Activated CD4-positive, alpha-beta memory T cell treated with anti-CD3 and anti-CD28 coated beads for 36 hours (primary cell): ENCODE measurements at places on chromosomes 12 and 14. TPM values are rescaled to one million over a fixed set of nuclear protein-coding genes. Genes with fewer than 3 reads are reported as not detected.

Gene KRT77
- not detected for total RNA-seq

DNA sequence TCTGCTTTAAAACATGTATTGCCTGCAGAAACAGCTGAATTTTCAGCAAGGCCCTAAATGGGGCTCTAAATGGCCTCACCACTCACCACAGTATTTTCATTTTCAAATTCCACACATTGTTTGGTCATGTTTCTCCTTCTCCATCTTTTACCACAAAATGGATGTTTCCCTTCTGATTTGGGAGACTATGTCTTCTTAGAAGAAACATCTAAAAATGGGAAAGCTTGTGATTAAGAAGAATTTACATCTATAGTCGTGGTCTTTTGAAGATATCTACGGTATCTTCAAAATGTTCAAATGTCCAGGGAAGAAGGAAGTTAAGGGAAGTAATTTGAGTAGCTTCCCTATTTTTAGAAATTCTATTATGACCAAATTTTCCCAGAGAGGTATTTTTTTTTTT is 20.7 kb upstream of the TUBA1C start:
- H3K4me1 ChIP-seq: no peaks in the 10 kb centered on the region
- H3K4me3 ChIP-seq: no peak overlapping the region
- no peak overlapping the region for H3K27ac ChIP-seq
- no peaks in the 10 kb centered on the region for H3K36me3 ChIP-seq
- H3K27me3 ChIP-seq: no peaks in the 10 kb centered on the region

DNA sequence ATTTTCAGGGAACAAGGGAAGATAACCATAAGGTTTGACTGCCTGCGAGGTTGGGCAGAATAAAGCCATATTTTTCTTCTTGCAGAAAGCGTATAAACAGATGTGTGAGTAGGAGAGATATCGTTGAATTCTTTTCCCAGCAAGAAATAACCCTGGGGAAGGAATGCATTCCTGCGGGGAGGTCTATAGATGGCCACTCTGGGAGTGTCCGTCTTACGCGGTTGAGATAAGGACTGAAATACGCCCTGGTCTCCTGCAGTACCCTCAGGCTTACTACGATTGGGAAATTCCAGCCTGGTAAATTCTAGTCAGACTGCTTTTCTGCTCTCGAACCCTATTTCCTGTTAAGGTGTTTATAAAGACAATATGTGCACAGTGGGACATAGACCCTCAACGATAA is 225.0 kb downstream of the LRIG3 start:
- H3K27me3 ChIP-seq: no peaks in the 10 kb centered on the region
- no peaks in the 10 kb centered on the region for H3K36me3 ChIP-seq
- H3K4me1 ChIP-seq: no peaks in the 10 kb centered on the region
- no peak for DNase-seq
- no peak overlapping the region for H3K27ac ChIP-seq

GRCh38 chr14:105299654-105300541 is 903 bp downstream of the BRF1 start:
- peak overlapping the region; percentile 84 for H3K4me3 ChIP-seq
- DNase-seq: peak; percentile 38
- H3K27me3 ChIP-seq: no peaks in the 10 kb centered on the region
- peak overlapping the region; percentile 71 for H3K27ac ChIP-seq

- H3K4me1 ChIP-seq: peaks cover 29% of the 10 kb centered on the region
- H3K36me3 ChIP-seq: peaks cover 13% of the 10 kb centered on the region
- no peak overlapping the region for H3K27ac ChIP-seq
- no peak for DNase-seq
Measured at GRCh38 chr12:62520361-62520760, 53.7 kb downstream of the MON2 start.

DNA sequence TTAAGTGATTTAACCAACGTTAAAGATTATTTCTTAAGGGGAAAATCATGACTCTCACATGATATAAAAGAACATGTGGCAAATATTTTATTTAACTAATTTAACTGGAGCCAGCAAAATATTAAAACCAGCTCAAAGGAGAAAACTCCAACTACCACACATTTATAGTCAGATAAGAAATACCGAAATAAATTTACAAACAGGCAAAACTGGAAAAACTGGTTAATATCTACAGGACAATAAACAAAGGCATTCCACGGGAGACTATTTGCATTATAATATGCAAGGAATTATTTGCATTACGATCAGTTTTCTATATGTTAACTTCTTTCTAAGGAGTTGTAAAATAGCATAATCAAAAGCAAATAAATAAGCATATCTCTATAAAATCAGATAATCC is 13.8 kb upstream of the BCL2L14 start:
- no peaks in the 10 kb centered on the region for H3K4me1 ChIP-seq
- no peak overlapping the region for H3K4me3 ChIP-seq
- no peaks in the 10 kb centered on the region for H3K36me3 ChIP-seq
- no peak for DNase-seq

Gene RNFT2
- 15.8 TPM for total RNA-seq

DNA sequence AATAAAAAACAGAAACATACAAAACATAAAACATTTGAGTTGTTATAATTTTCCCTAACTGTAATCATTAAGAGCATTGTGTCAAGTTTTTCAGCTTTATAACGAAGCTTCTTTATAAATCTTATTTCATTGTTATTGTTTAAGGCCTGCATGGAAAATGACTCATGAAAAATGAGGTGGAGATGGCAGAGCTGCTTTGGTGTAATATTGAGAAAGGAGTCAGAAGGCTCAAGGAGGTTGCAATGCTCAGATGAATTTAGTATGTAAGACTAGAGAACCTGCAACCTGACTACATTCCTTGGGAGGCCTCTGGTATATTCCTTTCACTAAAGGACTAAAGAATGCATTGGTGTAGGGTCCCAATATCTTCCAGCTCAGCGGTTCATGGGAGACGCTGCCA is 61.5 kb downstream of the TMEM30B start:
- H3K4me3 ChIP-seq: no peak overlapping the region
- H3K4me1 ChIP-seq: no peaks in the 10 kb centered on the region
- H3K27me3 ChIP-seq: peaks cover 32% of the 10 kb centered on the region
- no peak for DNase-seq
- no peak overlapping the region for H3K27ac ChIP-seq

GRCh38 chr12:56995930-56996496 is 10.3 kb downstream of the ZBTB39 start:
- no peak overlapping the region for H3K27ac ChIP-seq
- DNase-seq: no peak
- H3K4me1 ChIP-seq: peaks cover 41% of the 10 kb centered on the region
- H3K4me3 ChIP-seq: no peak overlapping the region
- H3K27me3 ChIP-seq: no peaks in the 10 kb centered on the region

DNA sequence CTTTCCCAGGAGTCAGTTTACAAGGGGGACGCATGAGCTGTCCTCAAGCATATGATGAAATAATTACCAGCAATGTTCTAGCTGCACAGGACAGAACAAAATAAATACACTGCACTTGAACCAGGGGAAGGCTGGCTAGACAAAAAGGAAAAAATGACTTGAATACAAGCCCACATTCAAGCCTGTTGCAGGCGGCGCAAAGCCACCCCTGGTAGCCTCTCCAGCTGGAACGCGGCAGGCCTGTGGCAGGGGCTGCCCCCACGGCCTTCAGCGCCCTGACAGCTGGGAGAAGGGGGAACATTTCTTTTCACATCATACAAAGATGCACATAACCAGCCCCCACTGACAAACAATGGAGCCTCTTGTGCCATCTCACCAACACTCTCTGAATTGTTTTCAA is 57.1 kb downstream of the TRAFD1 start:
- no peak for DNase-seq
- H3K4me1 ChIP-seq: peaks cover 20% of the 10 kb centered on the region

DNA sequence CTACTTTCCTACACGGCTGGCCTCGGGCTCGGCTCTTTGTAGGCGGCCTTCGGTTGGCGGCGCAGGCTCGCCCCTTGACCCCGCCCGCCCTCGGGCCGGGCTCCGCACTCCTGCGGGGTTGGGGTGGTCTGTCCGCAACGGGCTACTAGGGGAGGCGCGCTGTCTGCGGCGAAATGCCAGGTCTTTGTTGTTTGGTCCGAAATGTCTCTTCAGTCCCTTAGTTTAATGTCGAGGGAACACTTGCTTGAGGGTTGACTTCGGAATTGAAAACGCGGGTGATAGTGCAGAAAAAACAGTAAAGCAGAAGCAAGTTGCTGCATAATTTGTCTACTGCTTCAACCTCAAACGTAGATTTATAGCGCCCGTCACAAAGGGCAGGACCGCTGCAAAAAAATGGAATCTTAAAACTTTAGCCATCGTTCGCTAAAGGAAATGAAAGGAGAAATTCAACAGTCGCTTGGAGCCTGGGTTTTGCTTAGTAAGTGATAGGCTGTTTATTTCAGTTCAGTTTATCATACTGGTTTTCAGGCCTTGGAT is 390 bp downstream of the JKAMP start:
- H3K4me1 ChIP-seq: peaks cover 58% of the 10 kb centered on the region
- H3K4me3 ChIP-seq: peak overlapping the region; percentile 92
- peaks cover 18% of the 10 kb centered on the region for H3K36me3 ChIP-seq
- no peaks in the 10 kb centered on the region for H3K27me3 ChIP-seq
- H3K27ac ChIP-seq: peak overlapping the region; percentile 86

- no peak overlapping the region for H3K27ac ChIP-seq
- peaks cover 2% of the 10 kb centered on the region for H3K27me3 ChIP-seq
- H3K36me3 ChIP-seq: no peaks in the 10 kb centered on the region
Measured at GRCh38 chr12:100554608-100555077, 18.8 kb upstream of the GAS2L3 start.

Gene CLEC2B
- total RNA-seq: 13.7 TPM

GRCh38 chr14:70882776-70883492 is 24.3 kb upstream of the PCNX1 start:
- no peak overlapping the region for H3K27ac ChIP-seq
- peaks cover 62% of the 10 kb centered on the region for H3K4me1 ChIP-seq
- H3K4me3 ChIP-seq: no peak overlapping the region
- no peaks in the 10 kb centered on the region for H3K27me3 ChIP-seq
- DNase-seq: peak; percentile 18

DNA sequence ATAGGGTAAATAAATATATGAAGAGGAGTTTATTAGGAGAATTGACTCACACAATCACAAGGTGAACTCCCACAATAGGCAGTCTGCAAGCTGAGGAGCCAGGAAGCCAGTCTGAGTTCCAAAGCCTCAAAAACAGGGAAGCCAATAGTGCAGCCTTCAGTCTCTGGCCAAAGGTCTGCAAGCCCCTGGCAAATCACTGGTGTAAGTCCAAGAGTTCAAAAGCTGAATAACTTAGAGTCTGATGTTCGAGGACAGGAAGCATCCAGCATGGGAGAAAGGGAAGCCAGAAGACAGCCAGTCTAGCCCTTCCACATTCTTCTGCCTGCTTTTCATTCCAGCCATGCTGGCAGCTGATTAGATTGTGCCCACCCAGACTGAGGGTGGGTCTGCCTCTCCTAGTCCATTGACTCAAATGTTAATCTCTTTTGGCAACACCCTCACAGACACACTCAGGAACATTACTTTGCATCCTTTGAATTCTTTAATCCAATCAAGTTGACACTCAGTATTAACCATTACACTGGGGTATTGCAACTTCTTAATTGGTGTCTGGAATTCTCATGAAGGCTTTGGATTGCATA is 736.5 kb upstream of the LMO3 start:
- H3K27ac ChIP-seq: no peak overlapping the region
- no peak overlapping the region for H3K4me3 ChIP-seq
- H3K27me3 ChIP-seq: no peaks in the 10 kb centered on the region
- H3K36me3 ChIP-seq: no peaks in the 10 kb centered on the region
- no peak for DNase-seq
- no peaks in the 10 kb centered on the region for H3K4me1 ChIP-seq

Gene PPP2R5E
- 37.7 TPM for total RNA-seq

GRCh38 chr12:30440826-30441602 is 254.7 kb downstream of the IPO8 start:
- no peaks in the 10 kb centered on the region for H3K36me3 ChIP-seq
- no peak overlapping the region for H3K4me3 ChIP-seq
- no peak overlapping the region for H3K27ac ChIP-seq
- H3K4me1 ChIP-seq: no peaks in the 10 kb centered on the region

DNA sequence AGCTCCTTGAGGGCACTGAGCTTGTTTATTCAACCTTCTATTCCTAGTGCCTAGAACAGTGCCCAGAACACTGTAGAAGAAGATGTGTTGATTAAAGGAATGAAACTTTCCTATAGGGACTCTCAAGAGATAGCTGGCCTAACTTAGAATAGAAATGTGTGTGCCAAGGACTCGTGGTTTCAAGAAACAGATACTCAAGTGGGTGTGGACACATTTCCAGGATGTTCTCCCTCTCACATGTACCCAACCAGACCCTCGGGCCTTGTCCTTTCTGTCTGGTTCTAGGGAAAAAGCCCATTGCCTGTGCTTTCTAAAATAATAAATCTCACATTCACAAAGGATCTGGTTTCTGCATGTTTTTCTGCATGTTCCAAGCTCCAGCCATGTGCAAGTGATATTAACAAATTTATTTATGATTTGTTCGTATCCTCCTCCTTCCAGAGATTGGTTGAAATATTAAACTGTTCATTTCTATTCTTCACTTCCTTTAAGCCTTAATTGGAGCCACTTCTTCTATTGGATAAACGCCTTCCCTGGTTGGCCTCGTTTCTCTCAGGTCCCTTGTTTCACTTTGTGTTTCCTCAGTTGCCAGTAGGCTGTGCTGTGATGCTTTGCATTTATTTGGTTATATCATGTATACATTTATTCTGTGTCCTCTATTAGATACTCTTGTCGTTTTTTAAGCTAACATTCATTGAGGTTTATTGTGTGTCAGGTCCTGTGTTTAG is 89.8 kb downstream of the CRADD start:
- H3K27ac ChIP-seq: peak overlapping the region; percentile 44
- no peaks in the 10 kb centered on the region for H3K36me3 ChIP-seq
- no peak overlapping the region for H3K4me3 ChIP-seq
- peaks cover 30% of the 10 kb centered on the region for H3K4me1 ChIP-seq

DNA sequence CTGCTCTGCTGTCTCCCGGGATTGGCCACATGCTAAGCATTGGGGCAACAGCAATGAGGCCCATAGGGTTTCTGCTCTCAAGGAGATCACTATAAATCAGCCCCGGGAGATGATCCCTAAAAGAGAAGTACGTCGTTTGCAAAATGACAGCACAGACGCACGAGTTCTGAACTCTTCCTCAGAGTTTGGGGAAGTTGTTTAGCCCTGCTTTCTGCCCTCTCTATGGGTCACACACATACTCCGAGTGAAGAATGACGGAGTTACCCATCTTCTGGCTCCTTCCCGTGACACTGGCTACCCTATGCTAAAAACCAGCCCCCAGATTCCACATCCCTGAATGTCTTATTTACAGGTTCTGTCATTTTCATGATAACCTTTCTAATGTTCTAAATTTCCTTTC is 258.0 kb upstream of the PLEKHG7 start:
- no peak for DNase-seq
- H3K27me3 ChIP-seq: no peaks in the 10 kb centered on the region
- H3K27ac ChIP-seq: no peak overlapping the region
- no peaks in the 10 kb centered on the region for H3K36me3 ChIP-seq

DNA sequence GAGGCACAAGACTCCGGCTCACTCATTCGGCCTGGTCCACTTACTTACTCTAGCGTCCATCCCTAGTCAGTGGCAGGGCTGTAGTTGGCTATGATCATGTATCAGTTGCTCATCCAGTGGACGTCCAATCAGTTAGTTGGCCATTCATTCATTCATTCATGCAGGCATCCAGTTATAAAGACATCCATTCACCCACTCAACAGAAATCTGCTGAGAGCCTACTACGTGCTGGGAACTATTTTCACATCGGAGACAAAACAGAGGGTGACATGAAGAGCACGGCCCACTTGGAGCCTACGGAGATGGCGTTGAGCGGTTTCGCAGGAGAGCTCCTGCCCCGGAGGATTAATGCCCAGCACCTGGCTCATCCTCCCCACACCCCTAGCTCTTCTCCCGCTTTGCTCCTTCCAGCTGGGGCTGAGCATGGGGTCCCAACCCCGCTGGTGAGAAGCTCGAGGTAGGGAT is 49.7 kb downstream of the SNAPC1 start:
- no peak overlapping the region for H3K27ac ChIP-seq
- peaks cover 44% of the 10 kb centered on the region for H3K27me3 ChIP-seq
- DNase-seq: no peak
- H3K4me3 ChIP-seq: peak overlapping the region; percentile 69
- peaks cover 6% of the 10 kb centered on the region for H3K36me3 ChIP-seq
